ENCODE measurements at places on chromosomes 1 and 21.
A peak's percentile ranks its signal among the peaks of the same experiment; 100 is the strongest.

- no peak for DNase-seq
These were observed 276.0 kb downstream of the GPATCH2 start for GRCh38 chr1:217354895-217355294.

- DNase-seq: no peak
These were observed 676.1 kb downstream of the PTPRU start for GRCh38 chr1:29912425-29912824.

- DNase-seq: no peak
These were observed 47.9 kb upstream of the GNG4 start for GRCh38 chr1:235697508-235697907.

GRCh38 chr1:198647055-198647454, 8.2 kb downstream of the PTPRC start:
- no peak for DNase-seq

- peak; percentile 28 for DNase-seq
These were observed 61.3 kb downstream of the RAP1GAP start for GRCh38 chr1:21607549-21608529.

- no peak for DNase-seq
These were observed 40.4 kb upstream of the GOLT1A start for GRCh38 chr1:204254031-204254661.

DNA sequence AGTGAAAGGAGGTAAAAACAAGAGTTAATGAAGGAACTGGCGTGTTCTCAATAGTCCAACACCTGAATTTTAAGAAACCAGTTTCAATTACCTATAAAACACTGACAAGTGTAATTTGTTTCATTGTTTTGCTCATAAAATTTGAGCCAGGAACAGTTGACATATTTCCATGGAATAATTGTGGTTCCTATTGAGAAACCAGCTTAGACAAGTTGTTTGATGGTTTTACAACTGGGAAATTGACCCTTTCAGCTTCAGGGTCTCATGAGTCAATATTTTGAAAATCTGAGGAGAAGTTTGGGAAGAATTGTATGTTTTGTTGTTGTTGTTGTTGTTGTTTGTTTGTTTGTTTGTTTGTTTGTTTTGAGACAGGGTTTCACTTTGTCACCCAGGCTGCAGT, 69.1 kb upstream of the GADD45A start:
- DNase-seq: no peak

GRCh38 chr1:209202830-209203532, 380.5 kb upstream of the CAMK1G start:
- DNase-seq: no peak

DNA sequence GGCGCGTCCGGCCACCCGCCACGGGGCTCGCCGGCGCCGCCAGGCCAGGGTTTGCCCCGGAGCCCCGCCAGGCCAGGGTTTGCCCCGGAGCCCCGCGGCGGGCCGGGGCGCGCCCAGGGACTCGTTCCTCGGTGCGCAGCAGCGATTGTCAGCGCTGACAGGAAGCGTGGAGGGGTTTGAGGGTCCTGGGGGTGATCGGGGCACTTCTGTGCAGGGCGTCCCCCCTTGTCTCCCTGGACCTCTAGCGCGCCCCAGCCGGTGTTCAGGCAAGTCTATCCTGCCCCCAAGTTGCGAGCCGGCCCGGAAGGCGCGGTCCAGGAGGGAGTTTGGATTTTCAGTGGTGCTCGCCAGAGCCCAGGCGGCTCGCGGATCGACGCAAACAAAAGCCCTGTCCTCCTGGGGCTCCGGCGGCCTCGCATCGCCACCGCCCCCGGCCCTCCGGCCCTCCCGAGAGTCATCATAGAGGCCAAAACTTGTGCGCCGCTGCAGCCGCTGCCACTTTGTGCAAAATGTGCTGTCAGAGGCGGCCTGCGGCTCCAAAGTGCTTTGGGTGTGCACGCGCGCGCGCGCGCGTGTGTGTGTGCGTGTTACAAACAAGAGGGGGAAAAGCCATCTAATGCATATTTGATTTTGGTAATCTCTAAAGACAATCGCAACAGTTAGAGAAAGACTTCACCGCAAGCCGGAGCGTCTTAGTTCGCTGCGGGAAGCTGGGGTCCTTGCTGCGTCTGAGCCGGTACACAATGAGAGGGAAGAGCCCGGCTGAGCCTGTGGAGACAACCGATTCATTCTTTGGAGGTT, 1.0 kb downstream of the ROR1 start:
- no peak for DNase-seq

- no peak for DNase-seq
These were observed 13.6 kb upstream of the HSPG2 start for GRCh38 chr1:21950734-21951133.

GRCh38 chr1:36947384-36947783, 86.9 kb downstream of the GRIK3 start:
- DNase-seq: no peak

- no peak for DNase-seq
These were observed 159.5 kb downstream of the DISC1 start for GRCh38 chr1:231786126-231786525.

DNA sequence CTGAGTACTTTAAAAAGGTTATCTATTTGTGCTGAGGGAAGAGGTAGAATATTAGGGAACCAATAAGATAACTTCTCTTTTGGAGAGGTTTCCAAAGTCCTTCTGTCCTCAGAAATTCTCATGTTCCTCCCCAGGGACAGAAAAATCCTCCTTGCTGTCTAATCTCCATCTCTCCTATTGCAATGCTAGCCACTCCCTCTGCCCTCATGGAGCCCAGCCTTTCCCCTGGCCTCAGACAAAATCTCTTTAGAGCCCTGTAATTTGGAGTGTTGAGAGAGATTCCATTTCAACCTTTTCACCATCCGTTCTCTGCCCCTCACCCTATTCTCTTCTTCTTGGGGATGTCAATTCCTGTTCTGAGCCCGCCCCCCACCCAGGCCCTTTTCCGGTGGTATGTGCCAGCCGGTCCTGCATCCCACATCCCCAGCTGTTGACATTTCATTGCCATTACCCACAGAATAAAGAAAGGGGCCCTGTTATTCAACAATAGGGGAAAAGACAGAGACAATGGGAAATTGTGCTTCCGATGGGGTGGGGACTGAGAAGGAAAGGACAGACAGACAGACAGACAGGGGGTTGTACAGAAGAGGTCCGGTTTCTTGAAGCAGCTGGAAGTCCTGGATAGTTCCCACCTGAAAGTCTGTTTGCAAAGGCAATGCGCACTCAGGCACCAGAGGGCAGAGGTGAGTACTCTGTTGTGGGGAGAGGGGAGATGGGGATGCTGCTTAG, at the start of gene HAPLN2:
TSS of gene HAPLN2 (plus strand) at position 563 of the 729 bp plus-strand sequence. CDS start 4,076 bp downstream, outside the sequence.
- DNase-seq: no peak

DNA sequence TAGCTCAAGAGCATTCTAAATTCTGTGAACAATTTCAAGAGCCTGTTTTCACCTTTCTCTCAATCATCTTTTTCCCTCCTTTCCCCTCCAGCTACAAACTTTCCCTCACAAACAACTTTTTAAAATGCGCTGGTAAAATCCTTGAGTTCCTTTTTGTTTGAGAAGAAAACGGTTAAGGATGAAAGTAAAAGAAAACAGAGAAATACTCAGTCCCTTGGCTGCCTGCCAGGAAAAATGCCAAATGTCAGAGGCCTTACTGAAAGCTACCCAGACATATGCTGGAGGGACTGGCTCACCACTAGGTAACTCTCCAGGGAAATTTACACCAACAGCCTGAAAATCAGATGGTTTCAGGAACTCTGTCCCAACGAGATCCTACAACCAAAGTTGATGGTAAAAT, 11.0 kb upstream of the SERBP1 start:
- no peak for DNase-seq

GRCh38 chr1:33346927-33347649, 26.2 kb upstream of the A3GALT2 start:
- no peak for DNase-seq

- DNase-seq: no peak
These were observed 1041.8 kb downstream of the PLA2G4A start for GRCh38 chr1:187870552-187870951.

DNA sequence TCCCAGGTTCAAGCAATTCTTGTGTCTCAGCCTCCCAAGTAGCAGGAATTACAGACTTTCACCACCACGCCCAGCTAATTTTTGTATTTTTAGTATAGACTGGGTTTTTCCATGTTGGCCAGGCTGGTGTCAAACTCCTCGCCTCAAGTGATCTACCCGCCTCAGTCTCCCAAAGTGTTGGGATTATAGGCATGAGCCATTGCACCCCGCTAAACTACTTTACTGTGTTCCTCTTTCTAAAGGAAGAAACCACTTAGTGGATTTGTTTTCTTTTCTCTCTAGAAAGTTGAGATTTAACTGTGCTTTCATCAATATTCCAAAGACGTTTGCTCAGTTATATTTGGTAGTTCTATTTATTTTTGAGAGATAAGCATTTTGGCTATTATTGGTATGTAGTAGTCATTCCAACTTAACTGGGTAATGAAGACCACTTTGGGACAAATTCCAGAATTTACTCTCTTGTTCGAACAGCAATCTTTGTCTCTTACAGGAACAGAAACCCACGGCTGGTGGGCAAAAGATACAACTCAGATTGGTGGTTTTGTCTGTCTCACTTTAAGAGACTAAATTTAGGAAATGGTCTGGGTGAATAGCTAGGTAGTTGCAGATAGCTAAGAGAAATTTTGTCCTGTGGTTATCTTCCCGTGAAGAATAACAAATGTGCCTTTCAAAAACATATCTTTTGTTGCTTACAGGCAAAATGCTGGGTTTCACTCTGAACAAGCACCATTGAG, 103.5 kb upstream of the CD55 start:
- no peak for DNase-seq

- no peak for DNase-seq
These were observed 12.5 kb upstream of the SLC1A7 start for GRCh38 chr1:53154859-53155438.

DNA sequence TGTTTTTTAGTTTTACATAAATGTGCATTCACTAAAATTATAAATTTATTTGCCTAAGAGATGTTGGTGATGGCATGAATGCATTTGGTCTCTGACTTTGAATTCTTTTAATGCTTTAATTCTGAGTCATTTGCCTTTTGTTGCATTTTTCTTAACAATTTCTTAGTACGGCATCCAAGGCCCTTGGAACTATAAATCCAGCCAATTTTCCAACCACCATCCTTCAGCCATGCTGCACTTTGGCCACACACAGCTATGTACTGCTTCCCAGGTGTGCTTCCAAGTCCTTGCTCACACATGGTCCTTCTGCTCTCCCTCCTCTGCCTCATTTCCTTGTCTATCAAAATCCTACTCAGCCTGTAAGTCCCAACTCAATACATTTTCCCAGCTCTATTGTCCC, 161.0 kb downstream of the DHRS3 start:
- DNase-seq: no peak

DNA sequence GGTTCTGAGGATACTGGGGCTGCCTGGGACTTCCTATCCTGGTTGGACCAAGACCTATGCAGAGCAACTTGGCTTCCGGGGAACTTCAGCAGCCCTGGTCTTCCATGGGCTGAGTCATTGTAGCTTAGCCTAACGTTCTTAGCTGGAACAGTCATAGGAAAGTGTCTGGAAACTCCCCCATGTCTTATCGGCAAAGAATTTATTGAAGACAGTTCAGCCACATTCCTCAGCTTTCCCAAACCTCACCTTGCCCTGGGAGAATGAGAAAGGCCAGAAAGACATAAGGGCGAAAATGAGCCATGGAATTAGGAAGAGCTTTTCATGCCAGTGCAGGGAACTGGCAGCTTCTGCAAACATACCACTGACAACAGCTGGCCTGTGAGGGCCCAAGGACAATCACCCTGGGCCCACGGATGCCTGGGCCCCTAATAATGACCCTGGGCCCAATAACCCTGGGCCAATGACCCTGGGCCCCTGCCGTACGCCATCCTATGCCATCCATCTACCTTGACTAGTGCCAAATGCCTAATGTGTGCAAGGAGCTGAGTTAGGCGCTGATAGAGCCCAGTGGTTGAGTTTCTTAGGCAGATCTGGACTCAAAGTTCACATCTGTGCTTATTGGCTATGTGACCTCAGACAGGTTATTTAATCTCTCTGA, 114.4 kb upstream of the GADD45A start:
- DNase-seq: no peak

- no peak for DNase-seq
These were observed 852 bp downstream of the TMEM50A start for GRCh38 chr1:25338986-25339385.

DNA sequence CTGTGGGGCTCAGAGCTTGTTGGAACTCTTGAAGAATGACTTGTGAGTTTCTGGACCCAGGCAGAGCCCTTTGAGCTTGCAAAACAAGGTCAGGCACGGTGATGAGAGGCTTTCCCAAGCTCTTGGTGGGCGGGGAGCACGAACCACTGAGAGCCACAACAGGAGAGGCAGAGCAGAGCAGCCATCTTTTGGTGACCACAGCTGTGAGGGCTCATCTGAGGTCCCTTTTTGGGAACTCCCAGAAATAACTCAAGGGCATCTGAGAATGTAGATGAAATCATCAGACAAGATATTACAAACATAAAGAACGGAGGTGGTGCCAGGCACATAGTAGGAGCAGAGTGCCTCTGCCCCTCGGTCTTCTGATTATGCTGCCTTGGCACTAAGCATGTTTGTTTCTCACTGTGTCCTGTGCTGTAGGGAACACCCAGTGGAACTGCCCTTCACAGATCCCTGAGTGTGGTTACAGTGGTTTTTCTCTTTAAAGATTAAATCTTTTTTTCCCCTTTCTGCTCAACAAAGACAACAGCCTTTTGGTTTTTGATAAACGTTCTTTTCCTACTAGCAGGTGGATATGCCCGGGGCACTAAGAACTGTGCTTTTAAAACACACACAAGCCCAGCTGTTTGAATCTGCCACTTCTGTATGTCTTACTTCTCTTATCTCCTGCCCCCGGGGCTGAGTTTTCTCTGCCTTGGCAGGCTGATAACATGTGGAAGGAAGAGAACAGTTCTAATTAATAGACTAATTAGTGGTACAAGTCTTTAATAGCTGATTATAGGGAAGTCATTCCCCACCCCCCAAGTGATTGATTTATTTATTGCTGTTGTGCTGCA, 37.7 kb downstream of the CD34 start:
- DNase-seq: no peak

- no peak for DNase-seq
These were observed 4.7 kb downstream of the HMGN2 start for GRCh38 chr1:26476958-26477357.

DNA sequence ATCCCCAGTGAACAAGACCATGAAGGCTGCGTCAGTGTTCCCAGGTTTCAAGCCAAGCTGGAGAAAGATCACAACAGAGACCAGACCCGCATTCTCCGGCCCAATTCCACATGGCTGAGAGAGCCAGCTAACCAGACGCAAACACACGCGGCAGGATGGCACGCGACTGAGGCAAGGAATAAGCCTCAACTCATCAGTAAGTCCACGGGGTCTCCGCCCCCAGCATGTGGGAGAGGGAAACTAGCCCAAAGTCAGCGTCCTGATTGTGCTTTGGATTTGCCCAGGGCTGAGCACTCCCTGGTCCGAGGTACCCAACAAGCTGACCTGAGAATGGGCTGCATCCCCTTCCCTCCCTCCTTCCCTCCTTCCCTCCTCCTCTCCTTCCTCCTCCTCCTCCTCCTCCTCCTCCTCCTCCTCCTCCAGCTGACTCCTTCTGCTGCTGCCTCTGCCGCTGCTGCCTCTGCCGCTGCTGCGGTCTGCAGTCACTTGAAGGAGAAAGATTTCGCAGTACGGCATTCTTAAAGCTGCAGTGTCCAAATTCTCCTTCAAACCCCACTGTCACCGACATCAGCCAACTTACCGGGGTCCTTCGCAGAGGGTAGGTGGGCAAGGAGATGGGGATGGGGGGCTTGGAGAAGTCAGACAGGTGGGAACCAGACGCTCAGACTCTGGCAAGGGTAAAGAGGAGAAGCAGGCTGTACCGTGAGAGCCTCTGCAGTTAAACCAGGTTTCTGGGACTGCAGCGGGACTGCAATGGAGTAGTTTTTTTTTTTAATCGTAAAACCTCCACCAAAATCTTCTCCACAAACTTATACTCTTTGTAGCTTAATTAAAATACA, 33.0 kb upstream of the H6PD start:
- no peak for DNase-seq

Measured in stimulated activated CD8-positive, alpha-beta memory T cell treated with anti-CD3 and anti-CD28 coated beads, Interleukin-4, amount 100 ng/mL, for 24 hours (primary cell).